Endodermal cell (in vitro differentiated cells): ENCODE measurements at places on chromosomes 16 and 17. TPM values are rescaled to one million over a fixed set of nuclear protein-coding genes. Genes with fewer than 3 reads are reported as not detected.

ACE gene
- 4.6 to 10.3 TPM (median 5.5 TPM) in 3 replicates for total RNA-seq

PPY gene
- not detected in 2 replicates for total RNA-seq

DNA sequence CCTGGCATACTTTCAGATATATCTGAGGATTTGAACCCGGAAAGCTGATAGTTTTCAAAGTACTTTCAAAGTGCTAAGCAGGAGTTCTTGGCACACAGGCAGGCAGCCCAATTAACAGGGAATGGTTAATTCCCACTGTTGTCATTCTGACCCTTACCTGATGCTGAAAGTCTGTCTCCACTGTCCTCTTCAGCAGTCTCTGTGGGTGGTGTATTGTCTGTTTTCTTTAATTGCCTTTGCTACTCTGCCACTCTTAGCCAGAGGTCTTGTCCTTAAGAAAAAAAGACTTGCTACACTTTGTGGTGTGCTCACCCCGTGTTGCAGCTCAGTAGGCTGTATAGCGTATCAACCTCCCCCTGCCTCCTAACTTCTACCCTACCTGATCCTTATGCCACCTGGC, 63.2 kb upstream of the SLC12A3 start:
- peaks cover 25% of the 10 kb centered on the region for H3K36me3 ChIP-seq
- no peaks in the 10 kb centered on the region for H3K4me1 ChIP-seq
- no peak overlapping the region for H3K4me3 ChIP-seq
- H3K27me3 ChIP-seq, result no peaks in the 10 kb centered on the region
- H3K27ac ChIP-seq, result no peak overlapping the region

KIF1C gene
- 50.8 to 133 TPM (median 129 TPM) in 3 replicates for total RNA-seq
